ENCODE measurements at places on chromosomes 11 and 22.

- DNase-seq: no peak
Observed at GRCh38 chr11:84408946-84409411, 1122.8 kb upstream of the CCDC90B start.

- peak; percentile 13 for DNase-seq
Observed at GRCh38 chr22:29524442-29525191, 28.9 kb downstream of the THOC5 start.

- no peak for DNase-seq
Observed at GRCh38 chr11:46410021-46410420, 18.4 kb upstream of the CHRM4 start.

DNA sequence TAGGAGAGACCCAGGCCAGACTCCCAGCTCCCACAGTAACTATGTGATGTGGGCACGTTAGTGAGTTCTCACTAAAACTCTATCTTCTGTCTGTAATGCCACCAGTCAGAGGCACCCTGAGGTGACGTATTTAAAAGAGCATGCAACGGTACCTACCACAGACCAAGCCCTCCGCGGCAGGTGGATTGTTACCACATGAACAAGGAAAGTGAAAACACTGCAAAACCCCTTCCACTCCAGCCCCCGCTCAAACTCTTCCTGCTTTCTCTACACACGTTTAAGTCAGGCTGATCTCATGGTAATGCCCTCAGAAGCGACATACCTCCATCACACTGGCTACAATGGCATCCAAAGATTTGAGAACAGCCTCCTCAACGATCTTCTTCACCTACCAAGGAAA lies 36.7 kb downstream of the SERPIND1 start:
- no peak for DNase-seq

GRCh38 chr22:30875481-30876215 lies 92.9 kb downstream of the MORC2 start:
- no peak for DNase-seq

- no peak for DNase-seq
Observed at GRCh38 chr11:130301002-130301401, 13.7 kb downstream of the ZBTB44 start.

DNA sequence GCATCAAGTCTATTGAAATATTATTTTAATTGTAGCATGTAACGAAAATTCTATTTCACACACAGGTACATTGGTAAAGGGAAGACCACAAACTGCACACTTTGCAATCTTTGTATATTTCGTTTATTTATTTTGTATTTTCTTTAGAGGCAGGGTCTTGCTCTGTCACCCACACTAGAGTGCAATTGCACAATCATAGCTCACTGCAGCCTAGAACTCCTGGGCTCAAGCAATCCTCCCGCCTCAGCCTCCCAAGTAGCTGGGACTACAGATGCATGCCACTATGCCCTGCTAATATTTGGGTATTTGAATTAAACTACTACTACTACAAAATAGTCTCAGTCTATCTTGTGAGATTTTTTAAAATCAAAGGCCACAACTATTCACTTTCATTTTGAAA lies 42.7 kb downstream of the GAB2 start:
- no peak for DNase-seq

- no peak for DNase-seq
Observed at GRCh38 chr11:69484427-69485259, 3.2 kb downstream of the LINC01488 start.

Measured in IMR-90 (cell line).